Activated naive CD8-positive, alpha-beta T cell treated with anti-CD3 and anti-CD28 coated beads for 36 hours (primary cell): ENCODE measurements at places on chromosomes 5 and 9.

- no peak for DNase-seq
These were observed 10.3 kb downstream of the NTNG2 start for GRCh38 chr9:132172185-132172584.

GRCh38 chr5:145450286-145450885 lies 384.8 kb downstream of the PRELID2 start:
- DNase-seq: no peak

DNA sequence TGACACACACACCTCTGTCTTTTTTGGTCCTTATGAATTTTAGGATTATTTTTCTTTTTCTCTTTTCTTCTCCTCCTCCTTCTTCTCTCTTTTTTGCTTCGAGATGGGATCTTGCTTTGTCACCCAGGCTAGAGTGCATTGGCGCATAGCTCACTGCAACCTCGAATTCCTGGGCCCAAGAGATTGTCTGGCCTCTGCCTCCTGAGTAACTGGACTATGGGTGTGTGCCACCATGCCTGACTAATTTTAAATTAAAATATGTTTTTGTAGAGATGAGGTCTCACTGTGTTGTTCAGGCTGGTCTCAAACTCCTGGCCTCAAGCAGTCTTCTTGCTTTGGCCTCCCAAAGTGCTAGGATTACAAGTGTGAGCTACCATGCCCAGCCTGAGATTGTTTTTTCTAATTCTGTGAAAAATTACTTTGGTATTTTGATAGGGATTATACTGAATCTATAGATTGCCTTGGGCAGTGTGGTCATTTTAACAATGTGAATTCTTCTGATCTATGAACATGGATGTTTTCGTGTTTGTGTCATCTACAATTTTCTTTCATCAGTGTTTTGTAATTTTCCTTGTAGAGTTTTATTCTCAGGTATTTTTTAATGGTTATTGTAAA lies 7.7 kb downstream of the AHRR start:
- no peak for DNase-seq

GRCh38 chr5:14081791-14082190 lies 61.4 kb upstream of the TRIO start:
- no peak for DNase-seq

GRCh38 chr9:79895232-79895631 lies 323.5 kb downstream of the TLE4 start:
- no peak for DNase-seq

DNA sequence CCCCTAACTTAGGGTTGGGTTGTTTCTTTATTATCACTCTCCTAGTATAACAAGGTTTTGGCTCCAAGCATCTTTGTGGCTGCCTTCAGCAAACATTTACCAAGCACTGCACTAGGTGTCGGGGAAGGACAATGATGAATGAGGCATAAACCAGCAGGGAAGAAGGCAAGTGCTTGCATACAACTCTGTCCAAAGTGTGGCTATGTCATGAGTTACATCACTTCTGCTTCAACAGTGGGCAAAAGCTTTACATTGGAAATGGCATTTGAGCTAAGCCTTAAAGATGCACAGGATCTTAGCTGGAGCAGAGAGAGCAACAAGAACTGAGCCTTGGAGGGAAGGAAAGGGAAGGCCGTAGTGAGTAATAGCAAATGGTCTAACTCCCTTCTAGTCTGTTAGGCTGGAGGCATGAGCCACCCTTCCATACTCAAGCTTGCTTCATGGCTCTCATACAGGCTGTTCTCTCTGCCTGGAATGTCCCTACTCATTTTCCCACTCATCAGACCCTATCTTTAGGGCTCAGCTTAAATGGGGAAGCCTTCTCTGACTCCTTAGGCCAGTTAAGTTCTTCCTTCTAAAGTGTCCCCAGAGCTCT lies 121.8 kb downstream of the SEMA6A start:
- no peak for DNase-seq

- no peak for DNase-seq
These were observed 789 bp downstream of the DOK3 start for GRCh38 chr5:177508837-177509236.

DNA sequence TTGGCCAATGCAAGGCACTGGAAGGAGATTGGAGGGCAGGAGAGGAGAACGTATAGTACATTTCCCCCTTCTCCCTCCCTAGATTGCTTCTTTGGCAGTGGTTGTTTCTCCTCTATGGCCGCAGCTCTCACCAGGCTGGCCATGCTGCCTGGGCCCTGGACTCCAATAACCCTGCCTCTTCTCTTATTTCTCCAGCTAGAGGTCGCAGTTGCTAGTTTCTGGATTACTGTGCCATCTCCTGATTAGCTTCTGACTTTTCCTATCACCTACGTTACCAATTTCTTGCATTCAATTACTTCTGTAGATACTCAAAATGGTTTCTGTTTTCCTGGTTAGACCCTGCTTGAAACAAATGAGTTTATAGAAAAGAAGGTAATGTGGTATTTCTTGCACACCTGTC lies 2.4 kb upstream of the MACIR start:
- DNase-seq: no peak

- peak; percentile 77 for DNase-seq
These were observed 17.8 kb downstream of the ITK start for GRCh38 chr5:157198277-157198986.

- DNase-seq: no peak
These were observed 26.5 kb downstream of the MRPS27 start for GRCh38 chr5:72293495-72294055.

- no peak for DNase-seq
These were observed 156.4 kb downstream of the EFNA5 start for GRCh38 chr5:107514305-107514704.

DNA sequence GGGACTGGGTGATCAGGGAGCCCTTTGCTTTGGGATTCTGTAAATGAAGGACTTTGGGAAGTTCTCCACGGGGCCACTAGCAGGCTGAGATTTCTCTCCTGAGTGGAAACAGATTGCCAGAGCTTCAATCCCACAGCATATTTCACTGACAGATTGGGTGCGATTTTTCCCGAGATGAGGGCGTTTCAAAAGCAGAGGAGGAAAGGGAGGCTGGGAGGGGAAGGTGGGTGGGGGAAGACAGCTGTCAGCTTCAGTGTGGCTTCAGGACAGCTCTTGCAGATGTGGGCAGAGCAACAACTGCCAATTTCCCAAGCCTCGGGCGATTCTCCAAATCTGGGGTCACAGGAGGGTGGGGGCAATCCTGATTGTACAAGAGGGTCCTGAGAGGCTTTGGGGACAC lies 258.5 kb upstream of the ADRA1B start:
- DNase-seq: no peak

GRCh38 chr5:105849701-105850100 lies 1821.0 kb downstream of the EFNA5 start:
- no peak for DNase-seq

GRCh38 chr5:138981131-138981530 lies 106.0 kb upstream of the LRRTM2 start:
- no peak for DNase-seq

GRCh38 chr5:105929858-105930257 lies 1740.9 kb downstream of the EFNA5 start:
- DNase-seq: no peak

DNA sequence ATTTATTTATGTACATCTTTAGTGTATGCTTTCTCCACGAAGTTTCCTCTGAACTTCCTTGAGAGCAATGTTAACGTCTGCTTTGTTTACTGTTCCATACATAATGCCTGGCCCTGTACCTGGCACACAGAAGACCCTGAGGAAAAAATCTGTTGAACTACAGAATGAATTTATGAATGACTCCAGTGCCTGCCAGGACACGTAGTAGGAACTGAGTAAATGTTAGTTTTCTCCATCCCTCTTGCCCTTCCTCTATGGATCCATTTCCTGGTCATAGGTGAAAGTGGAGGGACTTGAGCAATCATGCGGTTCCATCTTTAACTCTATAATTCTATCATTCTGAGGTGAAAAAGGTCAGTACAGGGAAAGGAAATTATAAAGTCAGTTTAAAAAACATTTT lies 117.7 kb downstream of the MAPKAP1 start:
- no peak for DNase-seq

DNA sequence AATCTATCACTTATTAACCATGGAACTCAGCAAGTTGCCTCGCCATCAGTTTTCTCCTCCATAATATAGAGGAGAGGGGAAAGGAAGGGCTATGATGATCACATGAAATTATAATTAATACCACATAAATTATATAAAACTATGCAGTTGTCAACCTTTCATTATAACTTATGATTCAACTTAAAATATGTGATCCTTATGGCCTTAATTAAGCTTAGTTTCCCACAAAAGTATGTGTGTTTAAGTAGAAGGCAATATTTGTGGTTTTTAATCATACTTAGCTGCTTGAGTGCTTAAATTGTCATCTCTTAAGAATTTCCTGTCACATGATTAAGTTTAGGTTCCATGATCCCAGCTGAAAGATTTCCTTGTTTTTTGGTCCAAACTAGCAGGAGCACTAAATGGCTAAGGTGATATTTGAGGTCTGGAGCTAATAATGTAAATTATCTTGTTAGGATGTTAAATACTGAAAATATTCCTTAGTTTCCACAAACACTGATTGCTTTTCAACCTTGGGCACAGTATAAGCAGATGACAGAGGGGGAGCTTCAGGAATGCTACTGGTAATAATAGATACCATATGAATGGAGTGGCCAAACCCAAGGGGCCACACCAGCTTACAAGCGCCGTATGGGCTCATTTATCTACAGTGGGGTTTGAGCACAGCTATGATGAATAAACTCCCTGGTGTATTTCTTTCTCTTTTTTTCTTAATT lies 26.4 kb upstream of the F2R start:
- no peak for DNase-seq

DNA sequence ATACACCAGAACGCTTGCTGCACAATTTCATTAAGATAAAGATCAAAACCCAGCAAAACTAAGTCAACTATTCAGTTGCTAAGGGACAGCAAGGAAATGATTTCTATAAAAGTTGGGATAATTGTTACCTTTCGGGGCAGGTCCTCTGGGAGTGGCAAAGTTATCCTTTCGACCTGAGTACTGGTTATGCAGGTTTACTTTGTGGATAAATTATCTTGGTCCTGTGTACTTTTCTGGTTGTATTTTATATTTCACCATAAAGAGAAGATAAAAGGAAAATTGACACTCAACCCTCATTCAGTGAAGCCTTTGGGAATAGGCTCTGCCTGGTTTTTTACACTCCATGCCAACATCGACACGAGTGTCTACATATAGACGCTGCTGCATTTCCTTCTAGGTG lies 146.5 kb downstream of the SYK start:
- DNase-seq: no peak

DNA sequence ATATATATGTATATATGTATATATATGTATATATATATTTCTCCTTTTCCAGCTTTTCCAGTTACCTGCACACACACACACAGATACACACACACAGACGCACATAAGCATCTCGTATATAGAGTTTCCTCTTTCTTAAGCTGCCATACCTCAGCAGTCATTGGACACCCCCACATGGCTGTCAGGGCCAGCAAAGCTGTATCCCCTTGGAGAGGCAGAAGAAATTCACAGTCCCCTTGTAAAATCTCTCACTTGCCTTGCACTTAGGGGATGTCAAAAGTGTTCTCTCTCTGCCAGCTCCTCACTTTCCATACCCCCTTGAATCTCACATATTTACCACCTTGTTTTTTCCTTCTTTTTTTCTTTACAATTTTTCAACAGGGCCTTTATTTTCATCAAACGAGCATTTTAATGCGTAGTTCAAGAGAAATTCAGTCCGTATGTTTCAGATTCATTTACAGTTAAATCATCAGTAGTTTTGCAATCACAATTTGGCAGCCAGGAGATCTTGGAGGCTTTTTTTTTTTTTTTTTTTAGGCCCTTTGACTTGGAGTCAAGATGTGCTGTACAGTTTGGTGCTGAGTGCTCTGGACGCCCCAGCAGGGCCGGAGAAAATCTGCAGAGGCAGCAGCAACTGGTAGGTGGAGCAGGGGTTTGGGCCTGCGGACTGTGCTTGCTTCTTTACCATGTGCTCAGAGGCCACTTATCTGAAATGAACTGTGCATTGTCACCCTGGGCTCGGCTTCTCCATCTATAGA lies 244.9 kb upstream of the KLF4 start:
- DNase-seq: no peak

GRCh38 chr9:30575218-30575617 lies 1809.2 kb upstream of the ACO1 start:
- no peak for DNase-seq

DNA sequence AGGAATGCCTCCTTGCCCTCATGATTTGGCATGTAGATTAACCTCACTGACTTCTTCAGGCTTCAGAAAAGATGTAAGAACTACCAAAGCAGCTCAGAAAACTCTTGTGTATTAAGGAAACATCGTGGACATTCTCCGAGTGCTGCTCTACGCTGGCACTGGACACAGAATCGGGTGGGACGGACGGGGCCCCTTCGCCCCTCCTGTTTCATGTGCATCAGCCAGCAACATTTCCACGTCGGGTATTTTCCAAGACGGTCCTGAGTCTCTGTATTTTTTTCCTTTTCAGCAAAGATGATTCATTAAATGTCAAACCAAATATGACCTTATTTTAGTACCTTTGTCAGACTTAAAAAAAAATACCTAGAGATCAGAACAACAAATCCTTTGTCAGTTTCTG lies 583.6 kb downstream of the CCDC171 start:
- DNase-seq: peak; percentile 30

DNA sequence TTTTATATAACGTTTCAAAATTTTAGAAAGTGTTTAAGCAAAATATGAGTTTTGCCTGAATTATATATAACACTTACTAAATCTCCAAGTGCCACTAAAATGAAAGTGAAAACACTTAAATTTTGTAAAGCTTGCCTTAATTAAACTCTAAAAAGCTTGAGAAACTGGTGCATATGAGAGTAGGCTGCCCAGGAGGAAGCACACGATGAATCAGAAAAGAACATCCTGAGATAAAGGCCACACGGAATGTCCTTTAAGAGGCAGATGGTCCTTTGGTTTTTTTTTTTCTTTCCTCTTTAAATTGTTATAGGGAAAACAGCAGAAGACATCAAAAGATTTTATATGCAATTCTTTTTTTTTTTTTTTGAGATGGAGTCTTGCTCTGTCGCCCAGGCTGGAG lies 60.3 kb downstream of the HABP4 start:
- DNase-seq: no peak

DNA sequence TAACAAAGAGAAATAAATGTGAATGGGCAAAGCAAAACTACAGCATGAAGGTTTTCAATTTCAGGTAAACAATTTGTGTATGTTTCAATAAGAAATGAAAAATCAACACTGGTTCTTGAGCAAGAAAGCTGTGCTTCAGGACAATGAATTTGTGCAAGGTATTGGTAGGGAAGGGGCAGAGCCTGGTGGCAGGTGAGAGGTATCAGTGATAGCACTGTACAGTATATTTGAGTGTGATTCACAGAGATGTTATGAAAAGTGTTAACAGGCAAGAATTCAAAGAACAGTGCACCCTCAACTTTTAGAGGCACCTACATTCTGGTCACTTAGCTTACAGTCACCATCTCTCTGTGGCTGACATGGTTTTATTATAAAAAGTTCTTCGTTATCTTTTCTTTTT lies 25.7 kb downstream of the PLPP1 start:
- DNase-seq: no peak

- no peak for DNase-seq
These were observed 544 bp downstream of the ADAMTS6 start for GRCh38 chr5:65481171-65481581.

DNA sequence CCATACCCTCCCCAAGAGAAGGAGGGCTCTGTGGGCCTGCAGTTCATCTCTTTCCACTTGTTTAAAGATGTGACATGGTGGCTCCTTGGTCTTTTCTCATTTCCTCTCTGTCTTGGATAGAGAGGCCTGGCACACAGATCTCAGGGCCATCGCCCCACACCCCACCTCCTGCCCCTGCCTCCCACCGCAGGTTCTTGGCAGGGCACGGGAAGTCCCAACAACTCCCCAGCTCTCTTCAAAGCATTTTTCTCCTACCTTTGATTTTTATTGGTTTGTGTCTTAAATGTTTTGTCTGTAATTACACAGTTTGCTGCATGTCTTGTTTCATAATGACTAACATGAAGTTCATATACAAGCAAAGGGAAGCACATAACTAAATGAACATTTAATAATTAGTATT lies 178.5 kb upstream of the MSX2 start:
- no peak for DNase-seq
